ENCODE measurements at places on chromosomes 5 and 9.

DNA sequence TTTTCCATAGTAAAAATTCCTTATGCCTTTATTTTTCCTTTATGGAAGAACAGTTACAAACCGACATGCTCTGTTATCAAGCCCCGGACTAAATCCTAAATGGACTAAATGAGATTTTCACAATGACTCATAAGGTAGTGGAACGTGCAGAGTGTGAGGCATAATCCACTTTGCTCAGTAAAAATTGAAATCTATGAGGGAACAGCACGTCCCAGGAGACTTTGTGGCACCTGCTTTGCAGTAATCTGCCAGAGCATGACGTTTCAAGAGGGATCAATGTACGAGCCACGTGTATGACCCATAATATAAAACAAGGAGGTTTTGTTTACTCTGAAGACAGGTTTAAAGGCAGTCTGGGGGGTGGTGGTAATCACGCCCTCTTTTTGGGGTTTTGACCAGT, 83.8 kb upstream of the GNA14 start:
- DNase-seq = no peak

DNA sequence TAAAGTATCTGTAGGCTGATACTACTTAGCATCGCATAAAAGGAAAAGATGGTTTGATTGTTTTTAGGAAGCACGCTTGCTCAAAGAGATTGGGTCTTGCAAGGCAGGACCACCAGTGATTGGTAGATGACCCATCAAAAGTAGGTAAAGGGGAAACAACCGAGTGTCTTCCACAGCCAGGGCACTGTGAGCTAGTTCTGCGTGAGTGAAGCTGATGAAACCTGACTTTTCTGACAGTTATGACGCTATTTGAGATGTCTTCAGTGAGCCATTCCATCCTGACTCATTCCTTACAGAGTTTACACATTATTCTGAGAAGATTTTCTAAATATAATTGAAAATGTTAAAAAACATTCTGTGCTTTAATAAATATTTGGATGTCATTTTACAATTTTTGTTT, 49.7 kb downstream of the BASP1 start:
- DNase-seq = peak; percentile 41

GRCh38 chr9:107782789-107783188, 293.2 kb upstream of the KLF4 start:
- DNase-seq = no peak

GRCh38 chr9:16987026-16987425, 116.6 kb upstream of the BNC2 start:
- DNase-seq = no peak

- no peak for DNase-seq
Measured at GRCh38 chr5:15304066-15304731, 195.8 kb upstream of the FBXL7 start.

- DNase-seq = no peak
Measured at GRCh38 chr5:39073767-39074016, 507 bp downstream of the RICTOR start.

GRCh38 chr5:168430296-168430695, 56.0 kb upstream of the RARS1 start:
- no peak for DNase-seq

GRCh38 chr5:73940801-73941200, 314.8 kb downstream of the ARHGEF28 start:
- DNase-seq = no peak

DNA sequence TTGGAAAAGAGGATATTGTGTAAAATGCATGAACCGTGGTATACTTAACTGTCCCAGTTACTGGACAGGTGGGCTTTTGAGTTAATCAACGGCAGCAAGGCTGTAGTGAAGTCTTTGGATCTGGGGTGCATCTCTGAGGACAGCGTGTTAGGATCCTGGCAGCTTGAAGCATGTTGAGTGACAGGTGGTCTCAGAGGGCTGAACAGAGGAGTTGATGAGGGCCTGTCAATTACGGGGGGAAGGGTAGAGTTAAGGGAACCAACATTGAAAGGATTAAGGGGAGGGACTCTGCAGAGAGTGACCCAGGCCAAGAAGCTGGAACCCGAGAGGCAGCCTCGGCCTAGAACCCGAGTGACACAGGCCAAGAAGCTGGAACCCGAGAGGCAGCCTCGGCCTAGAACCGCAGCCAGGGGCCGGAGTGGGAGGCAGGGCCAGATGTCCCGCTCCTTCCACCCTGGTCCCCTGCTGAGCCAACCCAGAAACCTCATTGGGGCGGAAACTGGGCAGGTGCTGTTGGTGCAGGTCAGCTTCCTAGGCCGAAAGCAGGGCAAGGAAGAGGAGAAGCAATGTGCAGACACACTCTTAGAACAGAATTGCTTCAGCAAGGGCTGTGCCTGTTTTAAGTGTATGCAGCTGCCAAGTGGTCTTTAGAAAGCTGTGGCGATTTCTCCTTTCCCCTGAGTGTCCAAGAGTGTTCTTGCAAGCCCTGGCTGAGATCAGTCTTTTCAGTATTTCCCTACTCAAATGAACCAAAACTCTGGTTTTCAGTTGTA, 62.0 kb downstream of the ANKRD33B start:
- DNase-seq = no peak

DNA sequence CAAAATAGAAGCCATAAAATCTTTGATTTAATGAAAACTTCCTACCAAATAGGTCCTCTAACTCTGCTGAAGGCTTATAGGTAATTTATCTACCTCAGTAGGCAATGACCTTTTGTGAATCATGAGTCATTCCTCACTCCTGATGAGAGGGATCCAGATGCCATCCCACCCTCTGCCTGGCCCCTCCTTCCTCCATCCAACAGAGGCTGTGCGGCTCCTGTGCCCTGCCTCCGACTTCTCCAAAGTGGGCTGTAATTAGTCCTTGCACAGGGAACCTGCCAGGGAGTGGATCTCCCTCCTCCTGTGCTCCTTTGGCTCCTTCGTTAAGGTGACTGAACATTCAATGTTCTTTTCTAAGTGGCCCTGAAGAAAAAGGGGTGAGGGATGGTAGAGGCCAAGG, 213.9 kb upstream of the TBCA start:
- no peak for DNase-seq

DNA sequence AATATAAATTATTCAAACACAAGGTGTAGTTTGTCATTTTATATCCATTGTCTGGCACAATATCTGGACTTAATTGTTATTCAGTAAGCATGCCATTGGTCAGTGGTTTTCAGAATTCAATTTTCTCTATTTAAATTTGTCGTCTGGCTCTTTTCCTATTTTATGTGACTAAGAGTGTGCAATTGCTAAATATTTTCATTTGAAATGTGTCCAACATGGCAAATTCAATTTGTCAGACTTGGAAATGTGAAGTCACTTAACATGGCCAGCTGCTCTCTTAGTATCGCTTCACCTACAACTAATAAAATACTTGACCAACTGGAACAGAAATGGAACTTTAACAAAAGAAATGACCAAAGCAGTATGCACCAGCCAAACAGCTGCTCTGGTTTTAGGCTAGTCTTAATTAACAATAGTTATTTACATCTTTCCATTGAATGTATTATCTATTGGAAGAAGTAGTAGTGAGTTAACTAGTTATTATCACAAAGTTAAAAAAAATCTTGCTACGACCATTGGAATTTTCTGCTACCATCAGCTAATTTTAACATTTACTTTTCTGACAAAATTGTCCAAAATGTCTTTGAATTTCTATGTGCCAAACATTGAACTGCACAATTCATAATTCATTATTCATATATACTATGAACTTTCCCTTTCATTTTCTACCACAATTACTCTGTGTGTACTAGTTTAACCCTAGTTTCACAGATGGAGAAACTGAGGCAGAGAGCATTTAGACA, 720.7 kb upstream of the FAM174A start:
- no peak for DNase-seq

- DNase-seq = no peak
Measured at GRCh38 chr9:14453286-14453685, 139.3 kb upstream of the NFIB start.

- DNase-seq = no peak
Measured at GRCh38 chr5:72225741-72226140, 94.3 kb downstream of the MRPS27 start.
